ENCODE measurements at places on chromosomes 16 and 17.

- DNase-seq: no peak
Observed at GRCh38 chr16:74451951-74452758, 30.9 kb upstream of the CLEC18B start.

GRCh38 chr16:50300942-50301625 is 34.7 kb downstream of the ADCY7 start:
- DNase-seq: peak; percentile 80

DNA sequence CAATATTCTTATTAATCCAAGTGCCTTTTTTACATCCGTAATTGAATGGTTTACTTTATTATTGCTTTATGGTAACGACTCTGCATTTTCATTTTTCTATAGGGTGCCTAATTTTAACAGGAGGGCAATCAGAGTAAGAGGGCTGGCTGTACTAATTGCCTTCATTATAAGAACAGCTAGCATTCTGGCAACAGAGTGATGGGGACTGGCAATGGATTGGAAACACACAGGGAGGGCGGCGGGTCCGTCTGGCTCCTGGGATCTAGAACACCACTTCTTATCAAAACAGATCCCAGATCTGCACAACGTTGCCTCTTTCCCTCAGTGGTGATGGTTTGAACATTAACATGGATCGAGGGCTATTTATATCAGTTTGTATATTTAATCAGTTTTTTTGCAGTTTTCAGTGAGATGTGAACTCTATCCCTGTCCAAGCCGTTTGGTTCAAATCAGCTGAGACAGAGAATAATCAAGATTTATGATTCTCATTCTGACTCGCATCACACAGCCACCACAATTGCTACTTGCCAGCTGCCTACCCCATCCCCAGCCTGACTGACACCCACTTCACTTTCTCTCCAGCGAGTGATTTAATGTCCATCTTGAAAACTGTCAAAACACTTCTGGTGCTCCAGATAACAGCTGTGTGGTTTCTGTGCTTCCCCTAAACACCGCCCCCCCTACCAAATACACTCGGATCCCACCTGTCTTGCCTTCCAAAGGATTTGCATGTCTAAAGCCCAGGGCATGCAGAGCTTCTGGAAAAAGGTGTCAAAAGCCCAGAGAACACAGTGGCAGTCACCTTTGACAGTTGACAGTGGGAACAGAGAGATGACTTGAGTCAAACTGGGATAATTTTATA is 327.9 kb downstream of the HS3ST4 start:
- no peak for DNase-seq

- DNase-seq: peak; percentile 18
Observed at GRCh38 chr17:16215965-16216316, 607 bp upstream of the NCOR1 start.

- no peak for DNase-seq
Observed at GRCh38 chr16:59971264-59971663, 1237.1 kb upstream of the GOT2 start.

GRCh38 chr16:25210758-25211157 is 6.0 kb upstream of the AQP8 start:
- DNase-seq: no peak

GRCh38 chr16:58425756-58426494 is 33.7 kb downstream of the GINS3 start:
- no peak for DNase-seq

DNA sequence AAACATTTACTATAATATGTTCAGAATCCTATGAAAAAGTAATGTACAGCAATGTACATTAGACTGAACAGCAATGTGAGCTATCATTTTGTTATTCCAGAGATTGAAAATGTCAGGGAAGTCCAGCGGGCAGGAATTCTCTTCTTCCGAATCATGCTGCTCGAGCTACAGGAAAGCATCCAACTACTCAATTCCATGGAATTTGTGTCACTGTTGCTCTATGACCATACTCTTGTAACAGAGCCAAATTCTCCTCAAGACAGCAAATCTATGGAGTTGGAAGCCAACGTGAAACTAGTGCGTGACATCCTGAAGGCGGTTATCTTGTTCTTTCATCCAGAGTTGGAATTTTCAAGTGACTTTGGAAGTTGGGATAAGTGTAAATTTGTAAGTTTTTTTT is 24.8 kb upstream of the NSRP1 start:
- peak; percentile 56 for DNase-seq

- no peak for DNase-seq
Observed at GRCh38 chr16:13909069-13909468, 10.9 kb upstream of the ERCC4 start.

GRCh38 chr17:4533523-4534504 is 21.4 kb downstream of the MYBBP1A start:
- DNase-seq: no peak

GRCh38 chr16:80300876-80301275 is 239.9 kb upstream of the DYNLRB2 start:
- peak; percentile 46 for DNase-seq

DNA sequence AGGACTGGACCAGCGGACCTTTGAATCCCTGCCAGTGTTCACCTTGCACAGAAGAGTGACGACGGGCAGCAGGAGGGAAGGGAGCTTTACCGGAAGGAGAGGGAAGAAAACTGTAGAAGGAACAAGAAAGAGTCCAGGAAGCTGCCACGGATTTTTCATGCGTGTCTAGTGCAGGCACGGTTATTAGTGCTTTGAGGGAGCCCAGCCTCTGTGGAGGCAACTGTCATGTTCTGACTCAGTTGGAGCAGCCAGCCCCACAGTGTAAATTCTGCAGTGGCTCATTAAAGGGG is 6.5 kb upstream of the HOXB13 start:
- no peak for DNase-seq

GRCh38 chr17:50903604-50904517 is 37.7 kb upstream of the TOB1 start:
- DNase-seq: peak; percentile 35

DNA sequence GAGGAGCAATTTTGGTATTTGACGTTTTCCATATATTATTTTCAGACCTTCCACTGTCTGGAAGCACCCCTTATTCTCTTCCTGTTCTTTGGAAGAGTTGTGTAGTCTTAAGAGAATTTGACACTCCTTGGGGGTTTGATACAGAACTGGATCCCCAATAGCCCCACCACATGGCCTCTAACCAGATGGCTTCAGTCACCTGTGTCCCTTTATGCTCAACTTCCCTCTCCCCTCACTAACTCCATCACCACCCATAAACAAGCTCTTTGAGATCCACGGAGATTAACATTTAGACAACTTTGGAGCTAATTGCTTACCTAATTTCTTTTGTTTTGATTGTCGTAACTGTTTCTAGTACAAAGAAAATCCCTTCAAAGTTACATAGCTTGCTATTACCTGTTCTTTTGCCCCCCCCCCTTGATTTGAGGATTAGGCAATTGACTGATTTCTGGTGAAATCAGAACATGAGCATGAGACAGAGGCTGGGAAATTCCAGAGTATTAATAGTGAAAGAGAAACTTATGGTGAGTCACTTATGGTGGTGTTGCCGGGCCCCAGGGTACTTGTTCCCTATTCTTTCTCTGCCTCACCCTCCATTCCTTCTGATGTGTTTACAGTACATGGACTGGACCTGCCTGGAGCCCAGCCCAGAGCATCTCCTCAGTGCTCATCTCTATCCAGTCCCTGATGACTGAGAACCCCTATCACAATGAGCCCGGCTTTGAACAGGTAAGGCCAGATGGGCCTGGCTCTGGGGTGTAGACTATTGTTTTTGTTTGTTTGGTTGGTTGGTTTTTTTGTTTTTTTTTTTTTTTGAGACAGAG is 7.5 kb downstream of the UBE2Z start:
- peak; percentile 73 for DNase-seq

GRCh38 chr17:417691-418420 is 65.2 kb upstream of the RPH3AL start:
- DNase-seq: no peak

DNA sequence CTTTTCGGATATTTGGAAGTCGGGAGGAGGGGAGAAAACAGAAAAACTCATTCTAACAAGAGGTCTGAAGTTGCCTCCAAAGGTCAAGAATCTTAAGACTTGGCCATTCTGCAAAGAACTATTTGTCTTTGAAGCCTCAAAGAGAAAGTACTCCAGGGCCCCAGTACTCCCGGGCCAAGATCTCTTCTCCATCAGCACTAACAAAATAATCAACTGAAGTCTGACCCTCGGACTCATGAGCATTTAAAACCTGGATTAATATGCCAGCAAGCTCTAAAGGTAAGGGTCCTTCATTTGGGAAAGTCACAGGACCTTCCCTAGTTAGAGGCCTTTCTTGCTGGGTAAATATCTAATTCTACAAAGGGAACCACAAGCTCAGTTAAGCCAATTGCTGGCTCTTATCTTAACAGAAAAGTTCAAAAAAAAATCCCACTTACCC is 4.5 kb downstream of the AXIN2 start:
- no peak for DNase-seq

GRCh38 chr16:87690911-87691685 is 74.7 kb downstream of the KLHDC4 start:
- DNase-seq: no peak

GRCh38 chr16:65697521-65697920 is 575.7 kb upstream of the CDH11 start:
- no peak for DNase-seq
